NCI-H446 treated with DMSO at 0.1 percent for 48 hours (cell line): ENCODE measurements at places on chromosomes 16 and 17.

DNA sequence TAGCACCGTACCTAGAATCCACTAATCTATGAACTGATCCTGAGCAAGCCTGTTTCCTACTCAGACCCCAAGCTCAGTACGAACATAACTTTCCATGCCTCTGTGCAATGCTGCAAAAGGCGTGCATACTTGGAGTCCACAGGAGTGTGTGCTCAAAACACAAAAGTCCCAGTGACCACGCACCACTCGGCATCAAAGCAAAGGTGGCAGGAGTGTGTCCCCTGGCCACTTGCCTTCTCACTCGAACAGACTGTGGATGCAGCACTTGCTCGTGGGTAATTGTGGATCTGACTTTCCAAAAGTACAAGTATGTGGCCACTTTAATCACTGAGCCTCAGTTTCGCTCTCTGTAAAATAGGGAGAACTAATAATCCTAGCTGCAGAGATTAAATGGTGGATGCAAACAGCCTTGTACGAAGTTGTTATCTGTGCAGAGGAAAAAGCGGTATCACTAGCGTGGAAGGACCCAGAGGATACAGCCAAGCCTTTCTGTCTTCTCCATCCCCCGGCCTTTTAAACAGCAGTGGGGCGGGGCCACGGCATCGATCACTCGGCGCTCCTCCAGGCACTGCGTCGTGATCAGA is 311 bp upstream of the KDM8 start:
- no peak for DNase-seq

DNA sequence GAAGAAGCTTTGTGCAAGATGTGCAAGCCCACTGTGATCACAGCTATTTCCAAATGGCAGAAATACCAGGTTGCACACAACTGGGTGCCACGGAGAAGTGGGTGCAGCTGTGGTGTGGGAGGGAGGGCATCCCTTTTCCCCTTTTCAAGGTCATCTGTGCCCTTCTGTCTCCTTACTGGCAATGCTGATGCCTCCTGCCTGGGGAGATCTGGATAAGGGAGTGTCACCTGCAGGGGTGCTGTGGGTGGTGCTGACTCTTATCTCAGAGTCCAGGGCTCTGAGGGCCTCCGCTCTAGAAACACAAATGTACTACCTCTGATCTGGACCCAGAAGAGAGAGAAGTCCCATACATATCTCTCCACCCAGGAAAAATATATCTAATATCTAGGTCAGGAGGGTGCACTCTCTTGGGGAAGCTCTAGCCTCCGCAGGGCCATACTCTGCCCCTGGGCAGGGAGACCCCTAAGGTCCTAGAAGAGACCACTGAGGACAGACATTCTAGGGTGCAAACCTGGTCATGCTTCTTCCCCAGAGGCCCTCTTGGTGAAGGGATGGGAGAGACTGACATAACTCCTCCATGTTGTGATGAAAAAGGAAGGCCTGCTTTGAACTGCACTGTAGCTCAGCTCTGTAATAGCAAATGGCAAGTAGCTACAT is 18.5 kb downstream of the NPRL3 start:
- DNase-seq, result no peak

DNA sequence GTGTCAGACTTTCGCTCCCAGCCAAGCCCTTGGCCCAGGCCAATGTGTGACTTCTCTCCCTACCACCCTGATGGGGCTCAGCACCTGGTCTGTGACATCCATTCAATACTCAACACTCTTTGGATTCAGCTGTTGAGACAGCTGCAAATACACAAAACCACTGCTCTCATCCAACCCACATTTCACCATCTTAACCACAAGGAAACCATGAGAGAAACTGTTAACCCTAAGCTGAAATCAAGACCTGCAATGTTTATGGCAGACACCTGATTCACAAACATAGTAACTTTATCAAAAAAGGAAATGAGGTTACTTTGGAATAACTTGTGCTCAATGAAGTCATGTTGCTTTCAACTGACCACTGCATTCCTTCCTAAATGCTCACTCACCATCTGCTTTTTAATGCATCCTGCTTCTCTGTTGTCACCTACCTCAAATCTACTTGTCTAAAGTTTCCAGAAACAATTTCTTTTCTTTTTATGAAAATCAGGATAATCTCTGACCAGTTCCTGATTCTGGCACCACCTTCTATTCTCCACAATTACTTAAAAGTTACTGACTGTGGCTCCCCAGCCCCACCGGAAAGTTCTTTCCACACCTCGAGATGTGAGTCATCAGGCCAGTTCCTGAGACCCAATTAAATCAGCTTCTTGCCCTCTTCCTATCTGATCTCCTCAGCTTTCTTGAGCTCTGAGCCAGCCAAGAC is 88.2 kb downstream of the NOG start:
- no peak for DNase-seq

DNA sequence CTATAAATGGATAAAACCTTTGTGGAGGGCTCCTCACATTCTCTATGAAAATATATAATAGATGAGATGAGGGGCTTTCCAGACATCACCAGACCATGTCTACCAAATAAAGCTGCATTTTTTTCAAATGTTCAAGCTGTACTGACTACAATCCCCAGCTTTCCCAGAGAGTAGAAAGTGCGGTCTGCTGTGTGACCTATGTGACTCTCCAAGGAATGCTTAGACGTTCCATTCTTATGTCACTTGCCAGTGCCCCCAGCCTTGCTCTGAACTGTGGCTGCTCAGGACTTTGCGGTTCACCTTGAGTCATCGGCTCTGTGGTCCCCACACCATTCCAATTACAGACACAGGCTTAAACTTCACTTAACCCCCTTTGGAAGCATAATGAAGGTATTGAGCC is 47.8 kb upstream of the SCNN1B start:
- no peak for DNase-seq

GRCh38 chr17:27354491-27355081 is 60.7 kb downstream of the WSB1 start:
- DNase-seq, result no peak

- no peak for DNase-seq
These were observed 21.2 kb upstream of the RCVRN start for GRCh38 chr17:9926150-9926804.

- DNase-seq, result no peak
These were observed 5.7 kb upstream of the SLC38A8 start for GRCh38 chr16:84048270-84048669.

DNA sequence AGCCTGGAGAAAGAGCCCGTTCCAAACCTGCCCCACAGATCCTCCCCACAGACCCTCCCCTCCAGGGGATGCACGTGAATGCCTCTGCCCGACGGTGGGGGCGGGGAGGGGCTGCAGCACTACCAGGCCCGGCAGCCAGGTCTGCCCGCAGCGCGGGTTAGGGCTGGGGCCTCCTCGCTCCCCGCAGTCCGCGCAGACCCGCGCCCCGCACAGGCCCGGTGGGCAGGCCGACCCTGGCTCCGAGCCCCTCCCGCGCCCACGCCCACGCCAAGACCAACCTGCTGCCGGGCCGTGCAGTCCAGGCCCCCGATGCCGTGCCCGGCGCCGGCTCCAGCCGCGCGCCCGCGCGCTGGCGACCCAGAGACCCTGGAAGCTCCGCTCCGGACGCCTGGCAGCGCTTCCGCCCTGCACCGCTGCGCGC is at the start of gene RPUSD1:
Gene RPUSD1 (minus strand): TSS at position 404 of the 421 bp plus-strand sequence. CDS start 644 bp downstream, outside the sequence.
- no peak for DNase-seq

DNA sequence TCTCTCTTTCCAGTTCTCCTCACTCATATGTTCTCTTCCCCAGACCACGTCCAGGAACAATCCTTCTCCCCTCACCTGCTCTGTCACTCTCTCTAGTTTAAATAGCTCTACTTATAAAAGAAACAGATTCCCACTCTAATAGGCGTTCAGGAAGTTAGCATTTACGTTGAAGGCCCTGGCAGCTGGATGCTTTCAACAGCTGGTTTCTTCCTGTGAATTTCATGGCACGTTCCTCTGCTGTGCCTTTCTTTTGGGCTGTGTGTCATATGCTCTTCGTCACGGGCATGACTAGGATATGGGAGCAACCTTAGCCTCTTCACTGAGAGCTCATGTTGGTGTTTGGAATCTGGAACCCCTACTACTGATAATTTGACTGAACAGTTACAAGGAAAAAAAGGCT is 73.2 kb downstream of the ZNF18 start:
- no peak for DNase-seq

DNA sequence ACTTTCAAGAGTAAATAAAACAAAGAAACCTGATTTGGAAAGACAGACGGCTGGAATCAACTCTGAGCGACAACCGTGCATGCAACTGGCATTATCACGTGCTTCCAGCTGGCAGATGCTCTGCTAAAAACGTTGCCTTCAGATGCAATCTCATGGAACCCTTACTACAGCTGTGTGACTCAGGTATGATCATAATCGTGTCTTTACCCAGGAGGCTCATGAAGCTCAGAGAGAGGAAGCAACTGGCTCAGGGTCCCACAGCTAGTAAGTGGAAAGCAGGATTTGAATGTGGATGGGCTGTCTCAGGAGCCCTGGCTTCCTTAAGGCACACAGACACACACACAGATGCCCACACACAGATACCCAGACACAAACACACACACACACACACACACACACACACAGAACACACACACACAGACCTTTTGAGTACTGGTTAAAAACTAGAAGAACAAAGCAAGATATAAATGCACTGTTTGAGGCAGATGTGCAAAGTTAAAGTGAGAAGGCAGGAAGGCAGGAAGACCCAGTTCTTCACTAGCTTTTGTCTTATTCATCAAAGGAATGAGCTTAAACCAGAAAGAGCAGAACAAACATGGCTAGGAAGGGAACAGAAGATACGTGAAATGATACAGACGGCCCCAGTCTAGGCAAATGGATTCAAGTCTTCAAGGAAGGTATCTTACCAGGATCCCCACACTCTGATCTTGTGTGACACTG is 275.2 kb downstream of the MAF start:
- DNase-seq, result no peak

- no peak for DNase-seq
These were observed 59.9 kb downstream of the RPH3AL start for GRCh38 chr17:292531-293382.

GRCh38 chr17:14058051-14058450 is 11.3 kb upstream of the COX10 start:
- no peak for DNase-seq

DNA sequence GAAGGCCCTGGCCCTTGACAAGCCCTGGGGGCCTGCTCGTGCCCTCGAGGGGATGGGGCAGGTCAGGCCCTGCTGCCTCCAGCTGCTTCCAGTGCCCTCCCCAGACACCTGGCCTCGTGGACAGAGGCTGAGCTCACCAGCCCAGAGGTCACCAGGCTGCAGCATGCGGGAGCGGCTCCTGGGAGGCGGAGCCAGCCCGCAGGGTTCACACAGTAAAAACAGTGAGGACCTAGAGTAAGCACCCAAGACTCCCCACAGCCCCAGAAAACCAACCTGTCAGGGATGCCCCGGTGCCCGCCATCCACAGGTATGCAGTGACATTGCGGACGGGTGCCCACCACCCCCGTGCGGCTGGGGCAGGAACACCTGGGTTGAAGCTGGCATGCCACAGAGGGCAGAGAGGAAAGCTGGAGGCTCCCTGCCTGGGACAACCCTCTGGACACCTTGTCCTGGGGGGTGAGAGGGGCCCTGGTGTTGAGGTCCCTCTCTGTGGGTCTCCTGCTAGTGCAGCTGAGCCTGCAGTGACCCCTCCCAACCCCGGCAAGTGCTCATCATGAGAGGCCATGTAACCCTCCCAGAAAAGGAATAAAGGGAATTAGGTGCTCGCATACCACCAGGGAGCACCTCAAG is 62.1 kb downstream of the LMF1 start:
- no peak for DNase-seq

GRCh38 chr17:31858642-31859486 is at the start of gene COPRS:
Gene COPRS (minus strand): TSS chr17:31859244. CDS start chr17:31859199, 45 bp downstream.
- peak; percentile 29 for DNase-seq

DNA sequence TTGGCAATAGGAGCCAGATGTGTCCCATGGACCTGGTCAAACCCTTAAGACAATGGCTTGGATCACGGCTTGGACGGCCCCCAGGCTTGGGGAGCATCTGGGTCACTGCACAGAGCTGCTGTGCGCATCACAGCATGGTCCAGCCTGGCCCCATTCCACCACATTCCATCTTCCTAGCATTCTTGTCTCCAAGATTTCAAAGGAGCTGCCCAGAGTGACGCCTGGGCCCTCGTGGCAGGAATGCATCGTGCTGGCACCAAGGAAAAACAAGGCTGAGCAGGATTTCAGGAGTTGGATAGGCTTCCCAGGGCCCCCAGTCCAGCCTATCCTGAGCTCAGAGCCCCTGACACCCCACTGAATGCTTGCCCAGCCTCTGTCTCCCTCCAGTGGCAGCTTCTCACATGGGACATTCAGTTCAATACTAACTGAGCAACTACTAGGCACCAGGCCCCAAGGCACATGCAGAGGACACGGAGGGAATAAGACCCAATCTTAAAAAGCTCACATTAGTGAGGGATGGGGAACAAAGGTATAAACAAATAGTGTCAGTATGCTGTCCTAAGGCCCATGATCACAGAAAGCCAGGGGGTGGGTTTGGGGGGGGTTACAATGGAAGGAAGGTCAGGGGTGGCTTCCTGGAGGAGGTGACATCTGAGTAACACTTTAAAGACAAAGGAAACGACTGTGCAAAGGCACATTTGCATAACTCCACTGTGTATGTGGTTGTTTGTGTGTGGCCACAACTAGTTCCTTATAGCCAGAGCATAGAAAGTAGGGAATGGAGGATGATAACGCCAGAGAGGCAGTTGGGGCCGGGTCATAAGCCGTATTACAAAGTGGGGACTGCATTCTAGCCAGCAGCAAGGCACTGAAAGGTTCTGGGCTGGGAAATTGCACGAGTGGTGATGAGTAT is 34.1 kb downstream of the TK2 start:
- no peak for DNase-seq

DNA sequence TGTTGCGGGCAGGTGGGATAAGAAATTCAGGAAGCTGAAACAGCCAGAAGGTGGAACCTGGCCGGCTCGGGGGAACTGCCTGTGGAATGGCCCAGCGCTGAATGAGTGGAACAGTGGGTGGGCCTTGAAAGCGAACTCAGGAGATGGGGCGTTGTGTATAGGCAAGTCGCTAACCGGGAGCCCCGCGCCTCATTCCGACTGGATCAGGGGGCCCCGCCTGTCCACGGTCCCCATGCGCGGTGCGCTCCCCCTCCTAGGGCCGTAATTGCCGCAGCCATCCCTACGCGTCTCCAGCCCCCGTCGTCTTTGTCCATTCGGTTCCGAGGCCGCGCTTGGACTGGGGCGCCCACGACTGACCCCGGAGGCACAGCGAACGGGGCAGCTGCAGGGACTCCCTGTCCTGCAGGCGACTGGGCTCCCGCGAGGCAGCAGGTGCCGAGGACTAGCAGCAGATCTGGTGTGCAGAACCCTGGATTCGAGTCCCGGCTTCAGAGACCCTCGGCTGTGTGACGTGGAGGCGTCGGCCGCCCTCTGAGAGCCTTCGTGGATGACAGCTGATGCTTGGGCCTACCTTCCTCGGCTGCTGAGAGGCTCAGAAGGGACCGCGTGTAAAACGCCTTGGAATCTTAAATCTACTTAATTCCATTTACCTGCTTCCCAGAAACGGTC is 10.9 kb upstream of the CA4 start:
- DNase-seq, result no peak
